ENCODE measurements at places on chromosomes 5 and 9.
A peak's percentile ranks its signal among the peaks of the same experiment; 100 is the strongest.

GRCh38 chr9:34983209-34983608 lies 6.3 kb upstream of the DNAJB5 start:
- DNase-seq, result no peak

GRCh38 chr5:177412603-177413233 lies 3.4 kb upstream of the F12 start:
- no peak for DNase-seq

DNA sequence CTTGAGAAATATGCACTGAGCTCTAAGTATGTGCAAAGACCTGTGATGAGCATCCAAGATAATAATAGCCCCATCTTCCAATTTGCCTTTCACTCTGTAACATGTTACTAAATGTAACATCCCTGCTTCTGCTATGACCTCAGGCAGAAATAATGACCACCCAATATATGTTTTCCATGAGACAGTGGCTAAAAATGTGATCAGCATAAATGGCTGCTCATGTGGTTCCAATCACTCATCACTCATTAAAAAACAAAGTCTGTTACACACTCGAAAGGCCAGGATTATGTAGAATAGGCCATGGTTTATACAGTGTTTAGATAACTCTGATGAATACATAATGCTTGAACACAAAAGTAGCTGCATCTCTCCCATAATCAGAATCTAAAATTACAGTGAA lies 71.4 kb upstream of the MOCS2 start:
- no peak for DNase-seq

GRCh38 chr9:88587182-88587581 lies 52.2 kb downstream of the NXNL2 start:
- no peak for DNase-seq

DNA sequence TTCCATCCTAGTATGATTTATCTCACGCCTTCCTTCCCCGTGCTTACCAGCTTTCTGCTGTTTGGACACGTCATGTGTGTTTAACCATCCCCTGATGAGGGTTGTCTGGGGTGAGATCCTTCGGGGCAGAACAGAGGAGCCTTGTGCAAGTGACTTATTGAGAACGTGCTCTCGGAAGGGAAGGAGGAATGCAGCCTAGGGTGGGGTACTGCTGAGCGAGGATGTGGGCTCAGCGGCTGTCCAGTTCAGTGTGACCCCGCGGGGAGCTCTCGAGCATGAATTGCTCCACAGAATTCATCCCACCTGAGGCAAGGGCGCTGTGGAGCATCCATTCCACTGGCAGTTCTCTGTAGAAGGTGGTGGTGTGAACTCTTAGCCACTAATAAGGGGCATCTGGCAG lies 4.0 kb downstream of the MYOZ3 start:
- DNase-seq, result no peak

DNA sequence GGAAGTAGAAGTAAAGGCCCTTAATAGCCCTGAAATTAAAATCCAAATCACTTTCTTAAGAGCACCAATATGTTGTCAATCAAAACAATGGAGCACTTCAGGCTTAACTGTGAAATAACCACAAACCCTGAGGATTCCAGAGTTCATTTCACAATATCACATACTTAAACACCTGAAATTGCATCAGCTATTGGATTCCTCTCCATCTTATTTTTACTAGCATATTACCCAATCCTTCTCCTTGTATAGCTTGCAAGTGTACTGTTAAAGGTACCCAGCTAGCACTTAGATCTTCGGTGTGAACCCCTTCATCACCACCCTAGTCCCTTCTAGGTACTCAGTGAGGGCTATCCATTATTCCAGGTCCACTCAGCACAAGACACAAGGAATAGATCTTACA lies 287.3 kb downstream of the EFNA5 start:
- no peak for DNase-seq

DNA sequence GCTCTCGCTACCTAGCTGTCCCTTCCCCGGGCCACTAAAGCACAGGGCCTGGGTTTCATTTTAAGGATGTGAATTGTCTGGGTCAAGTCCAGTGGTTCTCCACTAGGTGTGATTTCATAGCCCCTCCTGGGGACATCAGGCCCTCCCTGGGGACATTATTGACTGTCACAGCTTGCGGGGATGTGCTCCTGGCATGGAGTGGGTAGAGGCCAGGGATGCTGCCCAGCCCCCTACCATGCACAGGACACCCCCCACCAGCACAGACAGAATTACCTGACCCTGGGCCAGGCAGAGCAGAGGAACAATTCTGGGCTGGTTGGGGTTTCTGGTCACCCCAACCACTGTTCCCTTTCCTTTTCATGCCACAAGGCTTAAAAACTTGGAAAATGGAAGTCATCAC lies 4.1 kb downstream of the FAM78A start:
- DNase-seq, result no peak

- no peak for DNase-seq
These were observed 68.1 kb upstream of the TAS2R1 start for GRCh38 chr5:9698125-9698826.

DNA sequence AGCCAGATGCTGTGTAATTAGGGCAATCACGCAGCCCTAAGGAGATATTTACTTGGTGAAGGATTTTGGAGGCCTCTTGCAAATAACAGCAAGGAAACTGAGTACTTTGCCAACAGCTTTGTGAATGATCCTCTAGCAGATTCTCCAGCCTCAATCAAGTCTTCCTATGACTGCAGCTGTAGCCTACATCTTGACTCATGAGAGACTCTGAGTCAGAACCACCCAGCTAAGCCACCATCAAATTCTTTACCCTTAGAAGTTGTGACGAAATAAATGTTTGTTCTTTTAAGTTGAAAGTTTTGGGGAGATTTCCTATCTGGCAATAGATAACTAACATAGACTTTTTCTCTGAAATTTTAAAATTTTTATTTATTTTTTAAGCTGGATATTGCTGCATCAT lies 237.6 kb upstream of the CCNH start:
- no peak for DNase-seq

DNA sequence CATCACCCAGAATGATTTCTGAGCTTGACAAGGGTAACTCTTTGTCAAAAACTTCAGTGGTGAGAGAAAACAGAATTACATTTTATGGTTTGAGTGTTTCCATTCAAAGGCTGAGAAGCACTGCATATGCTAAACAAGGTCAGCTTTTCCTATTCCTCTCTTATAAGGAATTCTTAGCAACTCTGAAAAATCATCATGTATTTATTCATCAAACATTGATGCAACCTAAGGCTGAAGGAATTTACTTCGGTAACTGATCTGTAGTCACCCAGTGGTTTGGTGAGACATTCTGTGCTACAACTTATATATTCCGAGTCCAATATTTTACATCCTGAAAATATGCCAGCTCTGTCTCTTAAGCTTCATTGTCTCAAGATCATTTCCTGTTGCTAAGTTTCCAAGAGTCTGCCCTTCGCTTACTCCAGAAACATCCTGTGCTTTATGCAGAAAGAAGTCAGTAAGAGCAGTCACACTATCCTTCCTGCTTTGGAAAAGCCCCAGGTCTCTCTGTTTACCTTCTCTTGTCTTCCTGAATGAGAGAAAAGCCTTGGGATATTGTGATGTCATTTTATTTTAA lies 176.6 kb upstream of the TBCA start:
- no peak for DNase-seq

GRCh38 chr5:127400539-127400938 lies 109.9 kb downstream of the MEGF10 start:
- DNase-seq, result no peak

DNA sequence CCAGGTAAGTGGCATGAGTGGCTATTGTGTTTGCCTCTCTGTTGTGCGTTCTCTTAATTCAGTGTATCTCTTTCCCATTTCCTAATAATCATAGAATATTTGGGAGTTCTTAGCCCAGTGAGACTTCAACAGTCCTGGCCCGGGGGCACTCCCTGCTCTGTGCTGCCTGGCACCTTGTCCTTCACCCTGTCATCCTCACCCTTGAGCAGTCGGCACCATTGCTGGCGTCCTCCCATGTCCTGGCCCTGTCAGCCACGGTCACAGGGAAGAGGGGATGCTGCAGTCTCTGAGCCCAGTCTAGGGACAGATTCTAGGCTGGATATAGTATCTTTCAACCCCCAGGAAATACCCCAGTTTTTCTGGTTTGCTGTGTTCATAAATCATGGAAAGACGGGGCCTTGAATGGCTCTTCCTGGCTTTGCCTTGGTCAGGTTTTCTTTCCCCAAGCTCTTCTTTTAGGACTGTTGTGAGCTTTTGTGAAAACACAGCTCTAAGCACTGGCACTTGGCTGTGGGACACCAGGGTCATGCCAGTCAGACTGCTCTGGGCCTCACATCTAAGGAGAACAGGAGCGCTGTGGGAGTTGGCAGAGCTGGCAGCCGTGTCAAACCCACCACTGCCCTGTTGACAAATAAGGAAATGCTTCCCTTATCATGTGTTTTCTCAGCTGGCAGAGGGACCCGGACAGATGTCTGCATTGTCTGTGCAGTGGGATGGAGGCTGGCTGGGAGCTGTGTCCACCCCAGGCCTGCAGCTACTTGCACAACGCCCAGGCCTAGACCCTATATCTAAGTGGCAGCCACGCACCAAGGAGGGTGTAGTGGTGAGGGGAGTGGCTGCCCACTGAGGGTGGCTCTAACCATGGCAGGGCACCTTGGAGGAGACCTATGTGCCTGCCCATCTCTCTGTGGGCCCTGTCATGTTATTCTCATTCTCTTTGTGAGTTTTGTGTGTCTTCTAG lies 378.6 kb downstream of the ICE1 start:
- no peak for DNase-seq

- DNase-seq, result no peak
These were observed 4.4 kb upstream of the ZDHHC11 start for GRCh38 chr5:854966-855743.

- DNase-seq, result no peak
These were observed 18.2 kb downstream of the SLC22A5 start for GRCh38 chr5:132387640-132388117.

DNA sequence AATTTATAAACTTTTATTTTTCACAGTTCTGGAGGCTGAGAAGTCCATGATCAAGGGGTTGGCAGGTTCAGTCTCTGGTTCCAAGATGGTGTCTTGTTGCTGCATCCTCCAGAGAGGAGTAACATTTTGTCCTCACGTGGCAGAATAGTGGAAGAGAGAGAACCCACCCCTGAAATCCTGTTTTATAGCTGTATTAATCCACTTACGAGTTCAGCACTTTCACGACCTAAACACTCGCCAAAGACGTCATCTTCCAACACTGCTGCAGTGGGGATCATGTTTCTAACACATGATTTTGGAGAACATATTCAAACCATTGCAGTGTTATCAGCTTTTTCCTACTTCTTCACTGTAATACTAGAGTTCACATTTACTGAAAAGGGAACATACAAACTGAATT lies 233.0 kb upstream of the ATP10B start:
- DNase-seq, result no peak

- DNase-seq, result peak; percentile 54
These were observed 67.0 kb upstream of the DPYSL3 start for GRCh38 chr5:147576646-147577535.
